G401 (cell line): ENCODE measurements at places on chromosomes 5 and 9. TPM values are rescaled to one million over a fixed set of nuclear protein-coding genes. Genes with fewer than 3 reads are reported as not detected.

Gene TAS2R1
- total RNA-seq = not detected in 2 replicates

Gene C9orf153
- 0.07 TPM in 1 of 2 replicates, not detected in the other for total RNA-seq

Gene CDKN2B-AS1
- total RNA-seq = not detected in 2 replicates

Gene RABGAP1
- total RNA-seq = 24.8 and 32.1 TPM in 2 replicates

Gene EFNA5
- total RNA-seq = 0.54 and 0.98 TPM in 2 replicates

Gene CKS2
- total RNA-seq = 547 and 653 TPM in 2 replicates

Gene SPATA31E1
- not detected in 2 replicates for total RNA-seq

Gene SMIM23
- total RNA-seq = not detected in 2 replicates

Gene SHISAL2B
- 4.9 and 5.1 TPM in 2 replicates for total RNA-seq

Gene PCDHA13
- total RNA-seq = 0.54 and 0.86 TPM in 2 replicates

Gene GDNF
- total RNA-seq = not detected in 2 replicates

Gene ELP1
- 26.3 and 54.7 TPM in 2 replicates for total RNA-seq

Gene PRR16
- total RNA-seq = 0.49 TPM in 1 of 2 replicates, not detected in the other

Gene CDH9
- total RNA-seq = not detected in 2 replicates

Gene CREBRF
- 1.7 and 5.1 TPM in 2 replicates for total RNA-seq
